ENCODE measurements at places on chromosomes 5 and 9. TPM values are rescaled to one million over a fixed set of nuclear protein-coding genes. Genes with fewer than 3 reads are reported as not detected.

- DNase-seq: peak; percentile 84
Measured at GRCh38 chr9:121550569-121551512, 51.2 kb upstream of the GGTA1 start.

DNA sequence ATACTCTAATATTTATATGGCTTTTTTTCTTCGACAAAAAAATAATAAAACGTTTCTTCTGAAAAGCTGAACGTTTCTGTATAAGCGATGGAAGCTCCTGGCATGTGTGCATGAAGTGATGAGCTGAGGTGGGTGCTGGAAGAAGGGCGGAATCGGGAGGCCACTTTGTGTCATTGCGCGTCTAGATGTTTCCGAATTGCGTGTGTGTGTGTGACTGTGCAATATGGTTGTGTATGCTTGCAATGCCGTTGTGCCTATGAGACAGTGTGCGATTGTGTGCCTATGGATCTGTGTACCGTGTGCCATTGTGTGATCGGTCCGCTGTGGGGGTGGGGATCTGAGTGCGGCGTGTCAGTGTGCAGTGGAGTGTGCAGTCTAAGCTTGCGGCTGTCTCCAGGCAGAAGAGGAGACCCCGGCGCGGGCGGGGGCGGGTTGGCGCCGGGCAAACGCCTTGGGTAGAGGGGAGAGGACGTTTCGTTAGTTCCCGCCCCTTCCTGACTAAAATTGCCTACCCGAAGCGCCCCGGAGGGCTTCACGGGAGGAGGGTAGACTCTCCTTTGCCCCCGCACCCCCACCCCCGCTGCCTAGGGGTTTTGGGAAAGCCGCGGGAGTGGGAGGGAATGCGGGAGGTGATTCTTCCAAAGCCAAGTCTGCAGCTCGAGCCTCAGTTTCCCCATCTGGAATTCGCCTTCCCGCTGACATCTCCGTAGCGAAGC is 24.2 kb downstream of the PCDHGC5 start:
- peak; percentile 56 for DNase-seq

- no peak for DNase-seq
Measured at GRCh38 chr5:97004423-97005060, 68.7 kb downstream of the LNPEP start.

DNA sequence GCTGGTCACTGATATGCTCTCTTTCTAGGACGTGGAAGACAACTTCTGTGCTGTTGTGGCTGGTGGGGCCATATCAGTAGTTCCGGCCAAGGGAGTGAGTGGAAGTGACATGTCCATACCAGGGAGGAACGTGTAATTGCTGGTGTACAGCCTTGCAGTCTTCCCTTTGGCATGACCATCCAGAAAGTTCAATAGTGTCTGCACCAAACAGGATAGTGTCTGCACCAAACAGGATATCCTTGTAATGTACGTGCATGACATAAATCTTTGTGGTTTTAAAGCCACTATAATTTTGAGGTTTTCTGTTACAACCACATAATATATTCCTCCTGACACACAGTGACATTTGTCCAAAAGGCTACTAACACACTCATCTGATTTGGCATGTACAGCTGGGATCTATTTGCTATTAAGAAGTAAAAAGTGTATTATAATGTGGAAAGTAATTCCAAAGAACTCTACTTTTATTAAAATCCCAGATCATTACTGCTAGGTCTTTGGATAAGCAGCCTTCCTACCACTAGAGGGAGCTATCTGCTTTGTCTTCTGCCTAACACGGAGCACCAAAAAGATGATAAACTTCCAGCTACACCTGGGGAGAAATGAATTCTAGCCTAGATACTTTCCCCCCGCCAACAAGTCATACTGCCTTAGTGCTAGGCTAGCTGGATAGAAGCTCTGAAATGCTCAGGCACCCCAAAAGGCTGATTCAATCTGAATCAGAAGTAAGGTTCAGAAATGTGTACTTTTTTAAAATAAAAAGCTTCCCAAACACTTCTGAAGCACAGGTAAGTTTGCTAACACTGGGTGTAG is 52.7 kb downstream of the RNF145 start:
- no peak for DNase-seq

DNA sequence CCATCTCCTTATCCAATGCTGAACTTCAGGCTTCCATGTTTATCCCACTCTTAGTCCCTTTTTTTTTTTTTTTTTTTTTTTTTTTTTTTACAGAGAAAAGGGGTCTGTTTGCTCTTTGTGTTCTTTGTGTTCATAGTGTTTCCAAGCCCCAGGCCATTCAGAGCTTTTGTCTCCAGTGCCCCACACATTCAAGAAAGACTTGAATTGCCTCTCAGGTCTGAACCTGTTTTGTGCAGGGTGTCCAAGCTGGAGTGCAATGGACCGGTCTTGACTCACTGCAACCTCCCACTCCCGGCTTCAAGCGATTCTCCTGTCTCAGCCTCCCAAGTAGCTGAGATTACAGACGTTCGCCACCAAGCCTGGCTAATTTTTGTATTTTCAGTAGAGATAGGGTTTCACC is 191.2 kb downstream of the PALM2AKAP2 start:
- no peak for DNase-seq

GRCh38 chr9:104319685-104320084 is 184.4 kb upstream of the OR13F1 start:
- DNase-seq: no peak

DNA sequence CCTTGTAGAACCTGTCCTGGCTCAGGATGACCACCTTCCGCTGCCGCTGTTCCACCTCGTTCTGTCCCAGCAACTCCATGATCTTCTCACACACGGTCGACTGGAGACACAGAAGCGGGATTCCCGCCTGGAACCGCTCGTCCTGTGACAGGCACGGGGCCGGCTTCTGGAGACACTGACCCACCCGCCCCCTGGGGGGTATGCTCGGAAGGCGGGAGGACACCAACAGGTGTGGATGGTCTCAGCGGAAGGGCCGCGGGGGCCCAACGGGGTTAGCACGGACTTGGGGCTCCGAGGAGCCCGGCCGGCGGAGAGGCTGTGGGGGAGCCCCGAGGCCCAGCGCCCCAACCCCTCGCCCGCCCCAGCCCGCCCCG is 530 bp downstream of the UCK1 start:
- peak; percentile 42 for DNase-seq

- DNase-seq: no peak
Measured at GRCh38 chr9:73411494-73411893, 259.8 kb downstream of the ANXA1 start.

DNA sequence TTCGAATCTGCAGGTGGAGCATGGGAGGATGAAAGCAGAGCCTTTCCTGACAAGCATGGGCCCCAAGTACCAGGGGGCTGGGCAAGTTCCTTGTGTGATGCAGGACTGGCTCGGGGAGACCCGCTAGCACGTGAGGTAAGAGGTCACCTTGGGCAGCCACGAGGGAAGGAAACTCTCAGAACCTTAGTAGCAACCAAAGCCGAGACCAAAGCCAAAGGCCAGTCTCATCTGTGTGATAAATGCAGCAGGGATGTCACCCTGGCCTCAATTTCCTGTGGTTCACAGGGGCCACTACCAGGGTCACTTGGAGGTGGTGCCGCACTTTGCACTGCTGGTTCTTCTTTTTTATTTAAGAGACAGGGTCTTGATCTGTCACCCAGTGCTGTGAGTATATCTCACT is 39.5 kb downstream of the PRRT1B start:
- no peak for DNase-seq

DNA sequence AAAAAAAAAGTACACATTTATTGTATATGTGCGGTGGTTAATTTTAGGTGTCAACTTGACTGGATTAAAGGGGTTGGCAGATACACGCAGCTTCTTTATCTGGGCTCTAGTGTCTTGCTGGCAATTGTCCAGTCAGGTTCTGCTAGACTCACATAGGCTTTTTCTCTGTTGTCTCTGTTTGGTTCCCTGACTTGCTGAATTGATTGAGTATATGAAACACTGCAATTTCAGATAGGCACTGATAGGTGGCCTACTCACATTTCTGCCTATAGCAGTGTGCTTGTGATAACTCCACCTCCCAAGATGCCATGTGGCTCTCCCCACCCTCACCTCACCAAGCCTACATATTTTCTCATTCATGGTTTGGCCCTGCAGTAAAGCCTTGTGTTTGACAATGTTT is 52.5 kb downstream of the AOPEP start:
- DNase-seq: no peak

- no peak for DNase-seq
Measured at GRCh38 chr5:111494355-111494999, 17.9 kb downstream of the STARD4 start.

GRCh38 chr5:109467058-109467457 is 57.3 kb upstream of the PJA2 start:
- no peak for DNase-seq

The DNAI1 gene
- not detected for total RNA-seq

The MLANA gene
- total RNA-seq: not detected

The RFX3 gene
- 43.3 TPM for total RNA-seq

The GCNT1 gene
- 2.3 TPM for total RNA-seq

The CORO2A gene
- 4.4 TPM for total RNA-seq

The CCNI2 gene
- not detected for total RNA-seq

The SHISAL2B gene
- not detected for total RNA-seq

Measured in uterus (tissue), 4 donors.